Activated CD8-positive, alpha-beta T cell treated with anti-CD3 and anti-CD28 coated beads, Interleukin-2, amount 10 ng/mL, durations not matched to agents 7 days and 5 days (primary cell): ENCODE measurements at places on chromosomes 4 and X. TPM values are rescaled to one million over a fixed set of nuclear protein-coding genes. Genes with fewer than 3 reads are reported as not detected.

DNA sequence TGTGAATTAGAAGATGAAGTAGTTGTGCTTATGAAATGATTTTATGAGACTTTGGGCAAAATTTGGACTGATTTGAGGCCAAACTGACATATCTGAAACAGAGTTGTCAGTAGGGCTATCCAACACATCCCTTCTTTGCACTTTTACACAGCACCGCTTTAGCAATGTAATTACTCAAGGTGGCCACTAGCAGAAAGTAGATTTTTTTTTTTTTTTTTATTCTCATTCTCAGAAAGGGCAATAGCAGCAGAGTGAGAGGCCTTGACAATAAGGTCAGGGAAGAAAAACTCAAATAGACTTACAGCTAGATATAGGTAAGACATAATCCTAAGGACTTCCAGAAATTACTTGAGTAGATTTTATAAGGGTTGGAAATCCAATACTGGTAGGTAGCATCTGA, 414.3 kb downstream of the NAP1L3 start:
- no peak for DNase-seq
- H3K4me3 ChIP-seq: no peak overlapping the region
- H3K4me1 ChIP-seq: no peaks in the 10 kb centered on the region
- H3K27me3 ChIP-seq: no peaks in the 10 kb centered on the region

- DNase-seq: no peak
- no peak overlapping the region for H3K27ac ChIP-seq
- no peaks in the 10 kb centered on the region for H3K36me3 ChIP-seq
- H3K4me3 ChIP-seq: no peak overlapping the region
These were observed 87.3 kb upstream of the ZNF81 start for GRCh38 chrX:47749185-47749967.

DNA sequence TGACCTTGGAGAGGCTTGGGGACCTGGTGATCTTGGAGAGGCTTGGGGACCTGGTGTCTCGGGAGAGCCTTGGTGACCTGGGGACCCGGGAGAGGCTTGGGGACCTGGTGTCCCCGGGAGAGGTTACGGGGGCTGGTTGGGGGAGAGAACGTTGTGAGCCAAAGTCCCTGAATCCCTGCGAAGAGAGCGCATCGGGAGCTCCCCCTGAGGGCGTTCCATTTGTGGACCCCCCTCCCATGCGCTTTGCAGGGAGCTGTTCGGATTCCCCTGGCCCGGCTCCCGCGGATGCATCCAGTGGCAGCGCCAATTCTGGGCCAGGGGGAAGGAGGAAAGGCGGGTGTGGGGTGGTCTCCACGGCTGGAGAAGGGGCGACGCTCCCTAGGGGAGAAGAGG, 13.3 kb downstream of the SHOX start:
- H3K27ac ChIP-seq: no peak overlapping the region
- H3K4me1 ChIP-seq: no peaks in the 10 kb centered on the region
- peaks cover 23% of the 10 kb centered on the region for H3K27me3 ChIP-seq

GRCh38 chr4:80103629-80104028, 30.6 kb upstream of the ANTXR2 start:
- no peak for DNase-seq
- no peaks in the 10 kb centered on the region for H3K4me1 ChIP-seq
- peaks cover 2% of the 10 kb centered on the region for H3K27me3 ChIP-seq

DNA sequence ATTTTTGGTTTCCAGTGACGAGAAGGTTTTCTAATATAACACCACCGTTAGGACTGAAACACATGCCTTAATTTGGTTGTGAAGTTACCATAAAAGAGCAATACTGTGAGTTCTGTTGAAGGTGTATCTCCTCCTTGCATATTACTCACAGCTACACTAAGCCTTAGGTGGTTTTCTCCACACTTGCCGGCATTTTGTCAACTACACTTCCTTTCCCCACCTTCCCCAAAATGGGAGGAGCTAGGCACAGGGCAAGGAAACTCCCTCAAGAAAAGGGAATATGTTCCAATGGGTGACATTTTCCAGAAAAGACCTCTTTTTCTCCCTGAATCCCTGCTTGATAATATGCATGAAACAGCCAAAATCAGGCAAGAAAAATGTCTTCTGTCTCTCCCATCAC, 44.8 kb downstream of the RELL1 start:
- H3K4me1 ChIP-seq: no peaks in the 10 kb centered on the region
- no peak for DNase-seq
- no peaks in the 10 kb centered on the region for H3K27me3 ChIP-seq
- H3K27ac ChIP-seq: no peak overlapping the region
- peaks cover 50% of the 10 kb centered on the region for H3K36me3 ChIP-seq
- no peak overlapping the region for H3K4me3 ChIP-seq

- H3K4me1 ChIP-seq: peaks cover 40% of the 10 kb centered on the region
- H3K27me3 ChIP-seq: peaks cover 52% of the 10 kb centered on the region
These were observed 2.0 kb downstream of the TMEM255A start for GRCh38 chrX:120308959-120309872.

DNA sequence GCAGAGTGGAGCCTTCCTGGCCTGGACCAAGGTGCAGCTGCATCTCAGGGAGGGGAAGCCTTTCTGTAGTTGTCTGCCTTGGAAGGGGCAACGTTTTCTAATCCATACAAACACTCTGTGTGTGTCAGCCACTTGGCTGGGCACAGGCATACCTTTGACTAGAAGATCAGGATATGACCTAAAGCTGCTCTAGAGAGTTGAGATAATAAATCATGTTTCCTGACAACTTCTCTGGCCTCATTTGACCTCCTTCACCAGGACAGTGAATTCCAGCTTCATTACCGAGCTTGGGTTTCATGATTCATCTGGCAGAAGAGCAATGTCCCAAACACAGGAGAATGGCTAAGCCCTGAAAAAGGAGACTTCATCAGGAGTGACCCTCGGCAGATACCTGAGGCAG, 89.6 kb upstream of the KIT start:
- H3K27ac ChIP-seq: no peak overlapping the region
- no peak overlapping the region for H3K4me3 ChIP-seq
- peaks cover 2% of the 10 kb centered on the region for H3K27me3 ChIP-seq
- H3K4me1 ChIP-seq: peaks cover 8% of the 10 kb centered on the region

DNA sequence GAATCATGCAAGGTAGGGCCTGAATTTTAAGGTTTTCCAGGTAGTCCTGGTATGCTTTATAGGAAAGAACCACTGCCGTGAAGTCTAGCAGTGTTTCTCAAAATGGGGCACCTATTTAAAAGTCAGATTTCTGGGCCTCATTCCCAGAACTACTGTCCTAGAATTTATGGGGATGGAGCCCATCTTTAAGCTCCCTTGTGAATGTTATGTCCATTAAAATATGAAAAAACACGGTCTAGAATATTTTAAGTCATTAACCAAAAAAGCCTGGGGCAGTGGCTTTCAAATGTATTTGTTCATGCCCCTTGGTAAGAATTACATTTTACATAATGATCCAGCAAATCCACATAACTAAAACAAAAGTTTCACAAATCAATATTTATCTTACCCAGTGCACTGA, 35.4 kb downstream of the GK start:
- H3K27ac ChIP-seq: no peak overlapping the region
- H3K4me3 ChIP-seq: no peak overlapping the region
- no peaks in the 10 kb centered on the region for H3K27me3 ChIP-seq
- no peaks in the 10 kb centered on the region for H3K4me1 ChIP-seq

Gene NEIL3
- total RNA-seq: 33.7 TPM

Gene VCX
- not detected for total RNA-seq

Gene PCDH19
- not detected for total RNA-seq

Gene ARHGAP4
- total RNA-seq: 317 TPM

Gene RHOXF1
- not detected for total RNA-seq

Gene RNF175
- total RNA-seq: not detected
